ENCODE measurements at places on chromosomes 2 and 18. TPM values are rescaled to one million over a fixed set of nuclear protein-coding genes. Genes with fewer than 3 reads are reported as not detected.

GRCh38 chr2:177314722-177315264, 50.3 kb upstream of the NFE2L2 start:
- no peak for DNase-seq

GRCh38 chr18:22115573-22115972, 53.8 kb upstream of the GATA6 start:
- DNase-seq, result no peak

DNA sequence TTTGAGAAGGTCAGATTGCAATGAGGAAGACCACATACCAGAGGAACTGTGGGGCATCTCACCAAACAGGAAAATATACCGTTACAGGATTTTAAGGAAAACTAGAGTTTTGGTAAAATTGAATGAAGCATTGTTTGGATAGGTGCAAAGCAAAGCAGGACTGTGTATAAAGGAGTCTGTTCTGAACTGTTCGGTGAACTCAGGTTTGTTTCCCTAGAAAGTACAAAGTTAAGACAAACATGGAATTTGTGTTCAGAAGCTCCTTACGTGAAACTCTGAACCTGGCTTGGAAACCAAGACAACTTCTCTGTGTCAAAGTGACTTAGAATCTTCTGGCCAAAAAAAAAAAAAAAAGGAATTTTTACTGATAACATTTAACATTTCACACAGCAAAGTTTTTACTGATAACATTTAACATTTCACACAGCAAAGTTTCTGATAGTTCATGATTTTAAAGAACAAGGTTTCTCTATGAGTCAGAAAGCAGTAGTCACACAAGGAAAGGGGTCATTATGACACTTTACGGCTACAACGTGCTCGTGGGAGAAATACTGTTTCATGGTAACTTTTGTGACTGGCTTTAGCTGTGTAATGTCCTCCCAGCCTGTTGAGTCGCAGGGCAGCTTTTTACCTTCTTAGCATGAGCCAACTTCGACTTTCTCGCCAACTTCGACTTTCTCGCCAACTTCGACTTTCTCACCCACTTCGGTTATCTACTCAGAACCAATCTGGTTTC, 21.2 kb upstream of the TET3 start:
- no peak for DNase-seq

DNA sequence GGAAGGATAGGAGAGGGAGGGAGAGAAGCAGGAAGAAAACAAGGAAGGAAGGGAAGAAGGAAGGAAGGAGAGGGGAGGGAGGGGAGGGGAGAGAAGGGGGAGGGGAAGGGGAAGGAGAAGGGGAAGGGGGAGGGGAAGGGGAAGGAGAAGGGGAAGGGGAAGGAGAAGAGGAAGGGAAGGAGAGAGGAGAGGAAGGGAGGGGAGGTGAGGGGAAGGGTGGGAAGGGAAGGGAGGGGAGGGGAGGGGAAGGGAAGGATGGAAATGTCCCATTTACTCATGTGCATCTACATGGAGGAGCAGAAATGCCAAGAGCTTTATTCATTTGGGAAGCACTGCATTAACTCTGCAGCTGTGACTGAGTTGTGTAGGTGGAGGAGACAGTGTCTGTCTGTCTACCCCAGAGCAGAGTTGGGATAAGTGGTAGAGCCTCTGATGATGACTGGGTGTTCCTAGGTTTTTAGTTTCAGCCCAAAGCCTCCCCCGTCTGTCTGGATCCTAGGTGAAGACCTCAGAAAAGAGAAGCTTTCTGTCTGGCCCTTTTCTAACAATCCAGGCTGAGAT, 131.3 kb downstream of the COL6A3 start:
- no peak for DNase-seq

DNA sequence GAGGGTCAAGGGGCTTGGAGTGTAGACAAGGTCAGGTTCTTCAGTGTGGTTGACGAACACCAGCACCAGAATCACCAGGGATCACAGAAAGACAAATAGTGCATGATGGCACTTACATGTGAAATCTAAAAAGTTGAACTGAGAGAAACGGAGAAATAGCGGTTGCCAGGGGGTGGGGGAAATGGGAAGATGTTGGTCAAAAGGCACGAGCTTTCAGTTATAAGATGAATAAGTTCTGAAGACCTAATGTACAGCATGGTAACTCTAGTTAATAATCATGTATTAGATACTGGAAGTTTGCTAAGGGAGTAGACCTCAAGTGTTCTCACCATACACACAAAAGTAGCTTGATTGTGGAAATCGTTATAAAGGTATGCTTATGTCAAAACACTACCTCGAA, 43.7 kb upstream of the DARS1 start:
- DNase-seq, result no peak

GRCh38 chr18:50044402-50044801, 150.5 kb downstream of the MYO5B start:
- no peak for DNase-seq

- DNase-seq, result no peak
These were observed 206.9 kb downstream of the BCL2 start for GRCh38 chr18:63112706-63113105.

DNA sequence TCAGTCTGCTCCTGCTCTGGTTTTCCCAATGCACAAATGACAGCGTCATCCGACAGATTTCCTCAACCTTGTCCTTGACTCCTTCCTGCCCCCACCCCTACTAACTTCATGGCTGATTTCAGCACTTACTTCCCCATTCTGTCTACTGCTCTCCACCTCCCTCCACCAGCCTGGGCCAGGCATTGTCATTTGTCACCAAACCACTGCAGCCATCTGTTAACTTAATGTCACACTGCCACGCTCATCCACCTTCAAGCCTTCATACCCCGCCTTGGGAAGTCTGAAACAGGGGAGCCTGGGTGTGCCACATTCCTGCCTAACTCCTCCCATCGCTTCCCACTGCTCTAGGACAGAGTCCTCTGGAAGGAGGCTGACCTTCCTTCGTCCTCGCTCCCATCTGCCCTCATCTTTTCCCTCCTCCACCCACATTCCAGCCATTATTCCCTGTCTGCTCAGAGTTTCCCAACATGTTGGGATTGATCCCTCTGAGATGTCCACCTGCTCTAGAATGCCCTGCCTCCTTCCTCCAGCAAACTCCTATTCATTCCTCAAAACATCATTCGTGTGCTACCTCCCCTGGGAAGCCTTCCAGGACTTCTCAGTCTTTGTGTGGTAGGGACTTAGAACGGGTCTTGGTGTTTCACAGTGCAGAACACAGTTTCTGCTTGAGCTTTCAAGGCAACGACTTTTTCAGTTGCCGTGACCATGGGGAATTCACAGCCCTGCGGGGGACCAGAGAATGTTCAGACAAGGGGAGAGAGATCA, 42.2 kb upstream of the SMAD7 start:
- no peak for DNase-seq

- DNase-seq, result no peak
These were observed 88.6 kb downstream of the FAM168B start for GRCh38 chr2:131004446-131005209.

GRCh38 chr2:188785490-188785889, 188.7 kb upstream of the COL3A1 start:
- no peak for DNase-seq

DNA sequence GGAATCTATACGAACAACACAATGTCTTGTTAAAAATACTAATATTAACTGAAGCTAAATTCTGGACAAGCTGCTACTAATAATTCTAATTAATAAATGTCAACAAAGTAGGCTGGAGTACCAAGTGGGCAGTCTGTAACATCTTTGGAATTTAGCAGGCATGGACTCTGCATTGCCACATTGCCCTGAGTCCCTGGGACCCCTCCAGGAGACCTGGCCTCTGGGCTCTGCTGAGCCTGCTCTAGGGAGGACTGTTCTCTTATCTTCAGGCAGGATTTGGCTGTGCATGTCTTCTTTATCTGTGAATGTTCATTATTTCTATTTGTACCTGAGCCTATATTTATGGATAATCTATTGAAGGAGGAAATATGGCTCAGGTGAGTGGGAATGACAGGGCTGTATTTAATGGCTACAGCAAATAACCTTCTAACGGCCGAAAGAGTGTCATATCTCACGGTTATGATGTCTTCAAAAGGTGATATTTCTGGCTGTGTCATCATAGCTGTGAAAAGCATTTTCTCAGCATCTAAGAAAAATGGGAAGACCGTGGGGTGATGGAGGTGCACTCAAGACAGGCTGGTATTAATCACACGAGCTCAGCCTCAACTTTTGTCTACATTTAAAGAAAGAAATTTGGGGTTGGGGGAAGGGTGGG, 28.6 kb upstream of the SETBP1 start:
- no peak for DNase-seq

DNA sequence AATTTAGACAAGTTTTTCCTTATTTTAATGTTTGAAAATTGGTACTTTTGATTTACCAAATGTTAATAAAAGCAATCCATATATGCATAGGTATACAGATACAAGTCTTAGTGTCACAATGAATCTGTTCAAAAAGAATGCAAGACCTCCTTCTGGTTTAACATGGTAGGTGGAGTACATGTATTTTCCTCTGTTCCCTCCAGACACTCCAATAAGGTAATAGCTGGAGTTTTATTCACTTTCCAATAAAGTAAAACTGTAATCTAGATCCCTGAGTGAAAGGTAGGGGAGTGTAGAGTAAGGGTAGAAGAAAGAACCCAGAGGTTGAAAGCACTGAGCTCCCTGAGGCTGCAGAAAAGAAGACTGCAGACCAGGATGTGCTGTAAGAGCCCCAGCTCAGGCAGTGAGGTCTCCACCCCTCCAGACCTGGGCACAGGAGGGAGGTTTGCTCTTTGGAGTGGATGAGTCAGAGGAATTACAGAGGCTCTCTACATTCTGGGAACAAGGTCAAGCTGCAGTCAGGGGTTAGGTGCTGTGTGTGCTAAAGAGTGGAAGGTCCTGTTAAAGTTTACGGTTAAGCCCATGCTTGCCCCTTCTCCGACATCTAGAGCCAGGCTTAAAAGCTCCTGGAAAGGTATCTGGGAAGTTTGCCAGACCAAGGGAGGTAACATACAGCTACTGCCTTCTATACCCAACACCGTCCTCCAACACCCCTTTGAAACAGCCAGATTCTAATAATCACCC, 27.6 kb upstream of the STAT1 start:
- no peak for DNase-seq

- DNase-seq, result no peak
These were observed 87.1 kb upstream of the KCTD1 start for GRCh38 chr18:26635466-26635865.

DNA sequence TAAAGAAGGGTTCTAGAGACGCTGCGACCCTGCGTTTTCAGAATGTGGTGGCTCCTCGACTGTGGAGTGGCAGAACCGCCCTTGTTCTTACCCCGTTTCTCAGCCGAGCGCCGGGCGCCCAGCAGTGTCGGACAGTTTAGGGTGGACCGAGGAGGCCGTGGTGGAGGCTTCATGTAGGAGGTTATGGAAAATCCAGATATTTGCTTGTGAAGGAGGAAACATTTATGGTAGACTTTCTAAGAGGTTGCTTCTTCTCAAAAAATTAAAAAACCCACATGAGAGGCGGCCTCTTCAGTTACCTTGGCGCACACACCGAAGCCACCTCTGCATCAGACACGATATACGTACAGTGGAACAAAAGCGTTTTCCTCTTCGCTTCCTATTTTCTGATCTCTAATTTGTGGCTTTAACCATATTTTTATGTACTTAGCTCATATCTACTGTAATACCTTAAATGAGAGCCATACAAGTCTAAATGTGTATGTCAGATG, 120.8 kb downstream of the NFATC1 start:
- DNase-seq, result no peak

DNA sequence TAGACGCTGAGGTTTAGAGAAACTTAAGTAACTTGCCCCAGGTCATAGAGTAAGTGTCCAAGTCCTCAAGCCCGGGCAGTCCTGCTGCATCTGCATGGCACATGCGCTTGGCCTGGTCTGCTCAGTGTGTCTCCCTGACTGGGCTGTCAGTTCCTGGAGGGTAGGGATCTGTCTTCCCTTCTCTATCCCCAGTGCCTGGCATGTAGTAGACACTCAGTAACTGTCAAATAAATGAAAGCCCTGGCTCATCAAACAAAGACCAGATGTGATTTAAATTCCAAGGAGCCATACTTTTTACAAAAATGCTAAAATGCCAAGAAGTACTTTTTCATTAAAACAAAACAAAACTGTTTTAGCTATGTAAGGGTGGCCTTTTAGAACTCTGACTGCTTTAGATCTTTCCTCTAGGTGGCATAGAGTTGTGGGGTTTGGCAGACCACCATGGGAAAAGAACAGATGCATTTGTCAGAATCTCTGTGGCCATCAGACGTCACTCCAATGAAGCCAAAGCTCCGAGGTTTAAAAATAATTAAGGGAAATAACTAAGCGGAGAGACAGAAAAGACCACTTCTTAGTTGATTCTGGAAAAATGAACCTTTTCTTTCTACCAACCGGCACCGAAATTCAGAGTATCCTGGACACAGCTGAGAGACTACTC, 34.0 kb downstream of the EPAS1 start:
- DNase-seq, result no peak

Gene EXOC6B
- polyA plus RNA-seq, result 25.0 TPM

Gene XDH
- 0.50 TPM for polyA plus RNA-seq

Gene TRIB2
- polyA plus RNA-seq, result 239 TPM

Gene RETSAT
- 26.7 TPM for polyA plus RNA-seq

Gene WNT6
- 0.12 TPM for polyA plus RNA-seq

Gene TUBA3D
- 2.0 TPM for polyA plus RNA-seq

Gene C2orf66
- polyA plus RNA-seq, result 0.98 TPM
